ENCODE measurements at places on chromosomes 13 and 19. TPM values are rescaled to one million over a fixed set of nuclear protein-coding genes. Genes with fewer than 3 reads are reported as not detected.

Gene CERS4
- 2.1 TPM for total RNA-seq

Gene OVOL3
- not detected for total RNA-seq

Gene ZNF177
- 1.7 TPM for total RNA-seq

Gene UBE2L5
- not detected for total RNA-seq

Gene LRFN3
- total RNA-seq = 10.7 TPM

Gene PSG1
- not detected for total RNA-seq

Gene TMC4
- total RNA-seq = 0.55 TPM

Gene BRCA2
- total RNA-seq = 0.34 TPM

Gene FUT1
- 2.3 TPM for total RNA-seq

Gene KLK4
- not detected for total RNA-seq

GRCh38 chr19:18415178-18415867 lies 3.9 kb upstream of the SSBP4 start:
- peaks cover 12% of the 10 kb centered on the region for H3K4me1 ChIP-seq
- H3K27ac ChIP-seq = peak overlapping the region; percentile 86
- no peaks in the 10 kb centered on the region for H3K27me3 ChIP-seq

GRCh38 chr13:113528813-113529180 lies 38.3 kb upstream of the DCUN1D2 start:
- H3K4me1 ChIP-seq = no peaks in the 10 kb centered on the region
- H3K27ac ChIP-seq = no peak overlapping the region
- no peaks in the 10 kb centered on the region for H3K36me3 ChIP-seq
- no peaks in the 10 kb centered on the region for H3K27me3 ChIP-seq
- no peak overlapping the region for H3K4me3 ChIP-seq

- H3K4me3 ChIP-seq = no peak overlapping the region
- no peaks in the 10 kb centered on the region for H3K36me3 ChIP-seq
Observed at GRCh38 chr13:73335210-73335609, 276.4 kb downstream of the KLF5 start.

DNA sequence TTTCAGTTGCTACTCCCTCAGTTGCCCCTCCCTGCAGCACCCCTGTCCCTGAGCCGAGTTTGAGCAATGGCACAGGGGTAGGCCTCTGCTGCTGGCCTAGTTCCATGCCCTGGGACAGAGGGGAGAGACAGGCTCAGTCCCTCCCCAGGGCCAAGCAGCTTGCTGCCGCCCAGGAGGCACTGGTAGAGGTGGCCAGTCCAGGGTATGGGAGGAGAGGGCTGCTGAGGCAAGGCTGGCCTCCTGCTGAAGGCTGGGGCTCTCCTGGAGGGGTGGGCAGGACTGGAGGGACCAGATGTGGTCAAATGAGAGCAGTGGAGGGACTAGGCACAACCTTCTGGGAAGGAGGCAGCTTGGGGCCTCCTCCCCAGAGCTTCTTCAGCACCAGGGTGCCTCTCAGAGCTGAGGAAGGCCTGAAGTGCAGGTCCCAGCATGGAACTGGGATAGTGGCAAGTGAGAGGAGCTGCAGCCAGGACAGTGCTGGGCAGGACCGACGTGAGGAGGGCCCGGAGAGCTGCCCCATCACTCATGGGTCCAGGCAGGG lies 29.8 kb upstream of the VSTM2B start:
- no peak overlapping the region for H3K27ac ChIP-seq
- H3K36me3 ChIP-seq = no peaks in the 10 kb centered on the region
- no peaks in the 10 kb centered on the region for H3K27me3 ChIP-seq
- DNase-seq = no peak
- H3K4me3 ChIP-seq = no peak overlapping the region
- no peaks in the 10 kb centered on the region for H3K4me1 ChIP-seq

GRCh38 chr13:23467048-23467931 lies 33.8 kb upstream of the SACS start:
- no peaks in the 10 kb centered on the region for H3K27me3 ChIP-seq
- peak overlapping the region; percentile 68 for H3K4me3 ChIP-seq
- no peak for DNase-seq
- H3K4me1 ChIP-seq = peaks cover 19% of the 10 kb centered on the region

DNA sequence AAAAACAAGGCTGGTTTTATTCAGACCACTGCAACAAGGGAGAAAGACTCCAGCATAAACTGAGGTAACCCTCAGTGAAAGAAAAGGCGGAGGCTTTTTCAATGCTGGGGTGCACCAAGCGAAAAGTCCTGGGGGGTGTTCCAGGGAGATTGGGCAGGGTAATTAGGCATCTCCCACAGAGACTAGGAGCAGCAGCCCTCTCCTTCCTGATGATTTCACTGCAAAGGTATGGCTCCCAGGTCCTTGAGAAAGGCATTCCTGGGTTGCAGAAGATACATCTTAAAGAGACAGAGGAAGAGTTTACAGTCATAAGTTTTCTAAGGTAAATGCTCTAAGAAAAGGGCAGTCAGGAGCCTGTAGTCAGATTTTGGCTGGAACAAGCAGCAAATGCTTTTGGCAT lies 412.0 kb downstream of the FOXO1 start:
- no peak overlapping the region for H3K4me3 ChIP-seq
- H3K4me1 ChIP-seq = peaks cover 8% of the 10 kb centered on the region
- no peak overlapping the region for H3K27ac ChIP-seq
- DNase-seq = no peak
- H3K27me3 ChIP-seq = no peaks in the 10 kb centered on the region

GRCh38 chr13:85615031-85615430 lies 184.2 kb downstream of the SLITRK6 start:
- DNase-seq = no peak
- H3K4me1 ChIP-seq = no peaks in the 10 kb centered on the region
- no peaks in the 10 kb centered on the region for H3K36me3 ChIP-seq
- no peaks in the 10 kb centered on the region for H3K27me3 ChIP-seq

GRCh38 chr19:28884786-28885476 lies 328.0 kb downstream of the UQCRFS1 start:
- no peak overlapping the region for H3K27ac ChIP-seq
- H3K27me3 ChIP-seq = peaks cover 5% of the 10 kb centered on the region
- H3K4me3 ChIP-seq = no peak overlapping the region
- H3K4me1 ChIP-seq = no peaks in the 10 kb centered on the region
- no peak for DNase-seq
- H3K36me3 ChIP-seq = no peaks in the 10 kb centered on the region

- H3K4me3 ChIP-seq = no peak overlapping the region
- no peaks in the 10 kb centered on the region for H3K4me1 ChIP-seq
- no peaks in the 10 kb centered on the region for H3K36me3 ChIP-seq
Observed at GRCh38 chr13:111604097-111604496, 283.7 kb downstream of the TEX29 start.

- H3K27me3 ChIP-seq = no peaks in the 10 kb centered on the region
- no peak overlapping the region for H3K27ac ChIP-seq
- no peak for DNase-seq
- no peak overlapping the region for H3K4me3 ChIP-seq
- H3K4me1 ChIP-seq = no peaks in the 10 kb centered on the region
- no peaks in the 10 kb centered on the region for H3K36me3 ChIP-seq
Observed at GRCh38 chr13:73273745-73274144, 214.9 kb downstream of the KLF5 start.

GRCh38 chr19:45218426-45218825 lies 26.8 kb downstream of the EXOC3L2 start:
- no peaks in the 10 kb centered on the region for H3K36me3 ChIP-seq
- H3K4me1 ChIP-seq = no peaks in the 10 kb centered on the region

DNA sequence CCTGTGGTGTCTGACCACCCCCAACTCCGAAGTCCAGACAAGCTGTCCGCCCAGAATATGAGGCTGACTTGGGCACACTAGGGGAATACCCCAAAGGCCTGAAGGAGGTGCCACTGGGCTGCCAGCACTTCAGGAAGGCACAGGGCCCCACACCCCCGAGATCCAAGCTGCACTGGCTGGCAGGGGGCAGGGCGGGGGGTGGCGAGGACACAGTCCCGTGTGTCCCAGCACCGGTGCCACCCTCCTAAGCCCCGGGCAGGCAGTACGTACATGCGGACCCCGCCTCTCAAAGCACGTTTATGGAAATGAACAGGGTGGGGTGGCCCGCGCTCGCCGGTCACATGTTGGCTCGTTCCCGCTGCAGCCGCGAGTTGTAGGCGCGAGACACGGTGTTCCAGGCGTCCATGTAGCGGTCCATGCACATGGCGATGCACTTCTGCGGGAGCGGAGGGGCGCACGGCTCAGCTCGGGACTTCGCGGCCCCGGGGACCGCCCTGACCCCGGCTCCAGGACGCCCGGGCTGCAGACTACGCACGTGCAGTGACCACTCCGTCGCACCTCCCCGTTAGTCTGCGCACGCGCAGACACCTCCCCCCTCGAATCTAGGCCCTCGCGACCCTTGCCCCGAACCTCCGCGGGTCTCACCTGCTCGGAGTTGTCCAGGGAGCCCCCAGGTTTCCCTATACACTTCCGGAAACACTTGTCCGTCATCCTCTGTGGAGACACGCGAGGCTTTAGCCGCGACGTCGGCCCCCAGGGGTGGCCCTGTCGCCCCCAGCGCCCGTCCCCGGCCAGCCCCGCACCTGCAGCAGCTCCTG lies 566 bp downstream of the TIMM13 start:
- H3K27ac ChIP-seq = peak overlapping the region; percentile 96
- H3K36me3 ChIP-seq = no peaks in the 10 kb centered on the region
- H3K4me3 ChIP-seq = peak overlapping the region; percentile 98
- peaks cover 36% of the 10 kb centered on the region for H3K4me1 ChIP-seq
- peak; percentile 60 for DNase-seq

DNA sequence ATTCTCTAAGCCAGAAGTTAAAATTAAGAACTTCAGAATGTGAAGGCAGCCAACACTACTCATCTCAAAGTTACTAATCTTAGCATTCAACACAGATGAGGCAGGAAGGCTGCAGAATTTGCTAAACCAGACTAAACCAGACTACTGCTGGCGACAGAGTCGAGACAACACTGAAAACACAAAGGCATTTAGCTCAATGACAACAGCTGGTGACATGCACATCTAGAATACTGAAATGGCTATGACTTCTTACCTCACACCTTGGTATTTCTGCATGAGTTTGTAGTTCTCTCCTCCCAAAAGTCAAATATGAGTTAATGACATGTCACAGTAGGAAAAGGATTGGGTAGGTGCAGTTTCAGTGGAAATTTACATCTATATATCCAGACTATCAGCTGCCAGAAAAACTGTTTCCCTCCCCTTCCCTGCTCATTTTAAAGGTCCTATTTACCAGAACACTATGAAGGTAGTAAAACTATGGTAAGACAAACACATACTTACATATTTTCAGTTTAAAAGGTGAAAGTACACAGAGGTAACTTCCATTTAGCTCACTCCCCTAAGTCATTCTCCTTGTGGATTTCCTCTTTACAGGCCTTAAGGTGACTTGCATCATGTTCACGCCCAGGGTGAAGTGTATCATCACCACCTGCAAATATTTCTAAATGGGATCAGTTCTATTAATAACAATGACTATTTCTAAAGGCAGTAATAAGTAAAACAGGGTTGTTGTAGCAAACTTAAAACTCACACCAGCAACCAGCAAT lies 21.4 kb downstream of the FOXO1 start:
- no peak for DNase-seq
- H3K27ac ChIP-seq = peak overlapping the region; percentile 77
- no peaks in the 10 kb centered on the region for H3K36me3 ChIP-seq
- H3K27me3 ChIP-seq = no peaks in the 10 kb centered on the region
- H3K4me3 ChIP-seq = peak overlapping the region; percentile 14
- peaks cover 74% of the 10 kb centered on the region for H3K4me1 ChIP-seq

DNA sequence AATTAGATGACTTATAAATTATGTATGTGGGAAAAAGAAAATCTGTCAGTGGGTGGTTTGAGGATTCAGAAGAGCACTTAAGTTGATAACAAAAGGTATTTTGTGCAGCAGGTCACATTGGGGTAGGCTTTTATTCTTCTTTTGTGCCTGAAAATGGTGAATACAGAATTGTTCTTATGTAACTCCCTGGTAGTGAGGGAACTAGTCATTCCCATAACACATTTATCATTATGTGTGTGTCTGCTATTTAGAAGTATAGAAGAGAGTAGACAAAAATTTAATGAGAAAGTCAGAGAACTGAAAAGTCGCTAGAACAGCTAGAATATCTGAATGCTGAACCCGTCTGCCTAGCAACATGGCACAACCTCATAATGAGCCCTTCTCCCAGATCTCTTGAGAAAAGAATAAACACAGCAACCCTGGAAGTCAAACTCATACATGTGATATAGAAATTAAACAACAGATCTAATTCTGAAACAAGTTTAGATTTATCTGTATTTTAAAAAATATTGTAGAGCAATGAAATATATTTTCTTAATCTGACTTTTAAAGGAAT lies 111.8 kb upstream of the EDNRB start:
- H3K36me3 ChIP-seq = no peaks in the 10 kb centered on the region
- no peak overlapping the region for H3K27ac ChIP-seq
- H3K4me1 ChIP-seq = no peaks in the 10 kb centered on the region
- H3K4me3 ChIP-seq = no peak overlapping the region
- no peaks in the 10 kb centered on the region for H3K27me3 ChIP-seq

GRCh38 chr19:3359015-3359918 lies 7.1 kb upstream of the NFIC start:
- H3K36me3 ChIP-seq = no peaks in the 10 kb centered on the region
- peak overlapping the region; percentile 100 for H3K27ac ChIP-seq
- H3K27me3 ChIP-seq = no peaks in the 10 kb centered on the region
- peak overlapping the region; percentile 99 for H3K4me3 ChIP-seq
- H3K4me1 ChIP-seq = peaks cover 27% of the 10 kb centered on the region

DNA sequence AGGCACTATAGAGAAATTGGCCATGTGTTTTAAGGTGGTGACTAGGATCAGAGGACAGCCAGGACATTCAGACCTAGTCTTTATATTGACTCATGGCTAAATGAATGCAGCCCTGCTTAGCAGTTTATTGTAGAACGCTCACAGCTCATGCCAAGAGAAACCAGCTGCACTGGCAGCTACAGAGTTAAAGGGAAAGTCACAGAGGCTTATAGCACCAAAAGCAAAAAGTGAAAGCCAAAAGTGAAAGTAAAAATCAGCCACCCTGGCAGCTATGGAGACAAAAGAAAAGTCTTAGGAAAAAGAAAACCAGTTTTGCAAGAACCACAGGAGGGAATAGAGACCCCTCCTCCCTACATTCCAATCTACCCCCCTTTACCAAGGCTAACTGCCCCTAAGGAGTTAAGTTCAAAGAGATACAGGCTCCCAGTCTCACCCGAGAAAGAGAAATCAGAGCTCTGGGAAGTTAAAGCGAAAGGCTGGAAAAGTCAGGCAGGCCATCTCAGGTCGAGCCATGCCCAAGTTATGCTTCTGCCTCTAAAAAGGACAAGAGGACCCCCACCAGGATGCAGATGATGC lies 99.0 kb downstream of the ZNF429 start:
- no peaks in the 10 kb centered on the region for H3K36me3 ChIP-seq
- H3K27me3 ChIP-seq = no peaks in the 10 kb centered on the region
- peak overlapping the region; percentile 73 for H3K4me3 ChIP-seq
- H3K4me1 ChIP-seq = peaks cover 6% of the 10 kb centered on the region
- DNase-seq = no peak

DNA sequence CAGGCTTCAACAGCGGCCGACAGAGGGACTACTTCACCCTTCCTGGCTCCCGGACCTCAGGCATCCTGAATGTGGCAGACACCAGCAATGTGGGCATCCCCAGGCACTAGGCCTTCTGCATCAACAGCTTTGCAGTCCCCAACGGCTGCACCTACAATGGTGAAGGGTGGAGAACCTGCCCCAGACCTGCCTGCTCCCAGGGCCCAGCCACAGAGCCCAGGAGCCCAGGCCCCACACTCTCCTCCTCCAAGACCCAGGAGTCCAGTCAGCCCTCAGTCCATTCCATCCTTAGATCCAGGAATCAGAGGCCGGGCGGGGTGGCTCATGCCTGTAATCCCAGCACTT lies 34.5 kb downstream of the HPN start:
- H3K4me1 ChIP-seq = no peaks in the 10 kb centered on the region
- H3K36me3 ChIP-seq = no peaks in the 10 kb centered on the region
- H3K27me3 ChIP-seq = no peaks in the 10 kb centered on the region
- no peak overlapping the region for H3K4me3 ChIP-seq

GRCh38 chr13:48660361-48661076 lies 6.8 kb downstream of the CYSLTR2 start:
- H3K27me3 ChIP-seq = no peaks in the 10 kb centered on the region
- DNase-seq = no peak
- H3K4me1 ChIP-seq = no peaks in the 10 kb centered on the region
- H3K27ac ChIP-seq = no peak overlapping the region
- no peak overlapping the region for H3K4me3 ChIP-seq
- H3K36me3 ChIP-seq = no peaks in the 10 kb centered on the region
